ENCODE measurements at places on chromosomes 12 and 14. TPM values are rescaled to one million over a fixed set of nuclear protein-coding genes. Genes with fewer than 3 reads are reported as not detected.

The KRT83 gene
- total RNA-seq: not detected

The C12orf75 gene
- total RNA-seq: 46.2 TPM

The CAPZA3 gene
- total RNA-seq: not detected

The TAS2R9 gene
- total RNA-seq: not detected

The GPHB5 gene
- total RNA-seq: not detected

The CLEC2B gene
- 42.0 TPM for total RNA-seq

The LRFN5 gene
- total RNA-seq: not detected

The HCFC2 gene
- total RNA-seq: 6.9 TPM

The AP4S1 gene
- 2.8 TPM for total RNA-seq

The TRPV4 gene
- total RNA-seq: not detected

The APOF gene
- not detected for total RNA-seq

The OTX2 gene
- total RNA-seq: not detected

The L2HGDH gene
- total RNA-seq: 20.7 TPM

The DEPDC4 gene
- 6.7 TPM for total RNA-seq

The MEG3 gene
- total RNA-seq: not detected

The NTF3 gene
- not detected for total RNA-seq

The RIC8B gene
- 9.2 TPM for total RNA-seq

The ACVRL1 gene
- total RNA-seq: not detected

The GLS2 gene
- 4.4 TPM for total RNA-seq

The CHPT1 gene
- total RNA-seq: 3.9 TPM

The KRT75 gene
- not detected for total RNA-seq

The NFE2 gene
- total RNA-seq: 0.20 TPM

The SMAGP gene
- total RNA-seq: 1.5 TPM

The MYH6 gene
- total RNA-seq: 0.60 TPM

The CCDC196 gene
- total RNA-seq: not detected

The OVCH1 gene
- total RNA-seq: not detected

The SDR9C7 gene
- total RNA-seq: not detected

The LRP1-AS gene
- not detected for total RNA-seq

The TMEM30B gene
- total RNA-seq: 2.1 TPM

The SYNDIG1L gene
- total RNA-seq: not detected

The G2E3 gene
- total RNA-seq: 32.0 TPM

The TCL1B gene
- not detected for total RNA-seq

The PPP1R3E gene
- 26.6 TPM for total RNA-seq

The TAS2R19 gene
- total RNA-seq: 4.7 TPM

The TFCP2 gene
- total RNA-seq: 29.7 TPM

The PLEKHD1 gene
- 0.12 TPM for total RNA-seq

The SLC25A21 gene
- total RNA-seq: not detected

The POLE gene
- 177 TPM for total RNA-seq

The ACOT4 gene
- 3.1 TPM for total RNA-seq

The CMTM5 gene
- not detected for total RNA-seq

The DLGAP5 gene
- total RNA-seq: 187 TPM

The DBX2 gene
- total RNA-seq: not detected

The NR1H4 gene
- total RNA-seq: not detected

The KRT74 gene
- not detected for total RNA-seq

The FITM1 gene
- 0.49 TPM for total RNA-seq

The A2M gene
- not detected for total RNA-seq

The WDR20 gene
- total RNA-seq: 30.1 TPM

The CALM1 gene
- 354 TPM for total RNA-seq

The IL22 gene
- not detected for total RNA-seq

The RIN3 gene
- 21.1 TPM for total RNA-seq

The FOXG1 gene
- not detected for total RNA-seq

The OAS1 gene
- 17.8 TPM for total RNA-seq

The VDR gene
- total RNA-seq: 92.4 TPM

The TMEM63C gene
- total RNA-seq: 1.1 TPM

The MARCHF9 gene
- 26.4 TPM for total RNA-seq

The ITGB7 gene
- total RNA-seq: 71.4 TPM

The AICDA gene
- not detected for total RNA-seq
